ENCODE measurements at places on chromosomes 1 and 21.

GRCh38 chr1:174693085-174693484 lies 245.3 kb downstream of the GPR52 start:
- no peak for DNase-seq

GRCh38 chr1:155130272-155131006 lies 2.8 kb downstream of the EFNA1 start:
- DNase-seq, result no peak

- DNase-seq, result no peak
These were observed 55.8 kb downstream of the HUNK start for GRCh38 chr21:31928656-31929055.

DNA sequence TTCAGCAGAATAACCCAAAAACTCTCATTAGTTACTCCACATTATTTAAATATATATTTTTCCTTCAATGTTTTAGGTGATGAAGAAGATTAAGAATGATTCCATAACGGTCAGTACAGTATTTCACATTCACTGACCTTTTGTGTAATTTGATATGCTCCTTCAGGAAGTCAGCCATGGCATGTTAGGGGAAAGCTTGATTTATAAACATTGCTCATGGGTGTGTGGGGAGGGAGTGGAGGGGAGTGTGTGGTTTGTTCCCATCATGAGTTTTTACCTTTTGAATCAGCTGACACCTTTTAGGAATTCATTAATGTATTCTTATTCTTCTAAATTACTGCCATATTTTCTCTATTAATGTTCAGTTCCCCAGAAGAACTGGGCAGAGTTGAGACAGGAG lies 240.2 kb downstream of the ATG4C start:
- DNase-seq, result no peak

DNA sequence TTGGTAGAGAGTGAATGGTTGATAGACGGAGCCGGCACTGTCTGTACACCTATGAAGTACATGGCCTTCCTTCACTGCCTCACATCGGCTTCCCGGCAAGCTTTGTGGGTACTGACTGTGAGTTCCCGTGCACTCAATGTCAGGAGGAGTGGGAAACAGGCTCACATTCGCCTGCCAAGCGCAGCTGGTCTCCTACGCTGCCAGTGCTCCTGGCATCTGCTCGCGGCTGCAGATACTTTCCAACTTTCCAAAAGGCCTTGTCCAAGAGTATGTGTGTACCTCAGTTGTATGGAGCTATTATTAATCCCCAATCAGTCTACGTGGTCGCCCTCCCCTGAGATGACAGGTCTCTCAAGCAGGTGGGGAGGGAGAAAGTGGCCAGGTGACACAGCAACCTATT lies 180.8 kb downstream of the ZSCAN20 start:
- DNase-seq, result no peak

DNA sequence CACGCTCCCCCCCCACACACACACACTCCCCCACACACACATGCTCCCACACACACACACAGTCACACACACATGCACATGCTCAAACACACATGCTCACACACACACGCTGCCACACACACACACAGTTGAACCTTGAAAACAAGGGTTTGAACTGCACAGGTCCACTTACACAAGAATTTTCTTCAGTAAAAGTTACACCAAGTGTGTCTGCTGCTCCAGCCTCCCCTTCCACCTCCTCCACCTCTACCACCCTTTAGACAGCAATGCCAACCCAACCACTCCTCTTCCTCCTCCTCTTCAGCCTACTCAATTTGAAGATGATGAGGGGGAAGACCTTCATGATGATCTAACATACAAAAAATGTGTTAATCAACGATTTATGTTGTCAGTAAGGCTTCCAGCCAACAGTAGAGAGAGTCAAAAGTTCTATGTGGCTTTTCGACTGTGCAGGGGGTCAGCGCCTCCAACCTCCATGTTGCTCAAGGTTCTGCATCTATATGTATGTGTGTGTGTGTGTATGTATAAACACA lies 26.8 kb downstream of the HSF2BP start:
- DNase-seq, result no peak

Measured in CD4-positive, alpha-beta T cell treated with Interferon gamma for 1 hour (primary cell).